ENCODE measurements at places on chromosomes 13 and 19.

GRCh38 chr13:110284779-110285484 lies 22.0 kb downstream of the COL4A1 start:
- DNase-seq = no peak

- no peak for DNase-seq
Observed at GRCh38 chr13:52419080-52419479, 13.1 kb upstream of the THSD1 start.

DNA sequence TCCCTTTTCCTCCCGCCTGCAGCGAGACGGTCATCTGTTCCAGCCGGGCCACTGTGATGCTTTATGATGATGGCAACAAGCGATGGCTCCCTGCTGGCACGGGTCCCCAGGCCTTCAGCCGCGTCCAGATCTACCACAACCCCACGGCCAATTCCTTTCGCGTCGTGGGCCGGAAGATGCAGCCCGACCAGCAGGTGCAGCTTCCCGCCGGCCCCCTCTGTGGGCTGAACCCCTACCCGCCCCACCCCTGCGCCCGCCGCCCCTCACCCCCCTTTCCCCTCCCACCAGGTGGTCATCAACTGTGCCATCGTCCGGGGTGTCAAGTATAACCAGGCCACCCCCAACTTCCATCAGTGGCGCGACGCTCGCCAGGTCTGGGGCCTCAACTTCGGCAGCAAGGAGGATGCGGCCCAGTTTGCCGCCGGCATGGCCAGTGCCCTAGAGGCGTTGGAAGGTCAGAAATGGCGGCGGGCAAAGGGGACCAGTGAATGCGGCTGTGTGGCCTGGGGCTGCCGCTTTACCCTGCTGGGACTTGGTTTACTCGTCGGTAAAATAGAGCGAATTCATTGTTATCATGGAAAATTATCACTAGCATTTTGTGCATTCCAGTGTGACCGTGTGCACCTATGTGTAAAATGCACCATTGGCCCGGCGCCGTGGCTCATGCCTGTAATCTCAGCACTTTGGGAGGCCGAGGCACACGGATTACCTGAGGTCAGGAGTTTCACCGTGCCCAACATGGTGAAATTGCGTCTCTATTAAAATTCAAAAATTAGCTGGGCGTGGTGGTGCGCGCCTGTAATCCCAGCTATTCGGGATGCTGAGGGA lies 10.6 kb downstream of the VASP start:
- DNase-seq = no peak

GRCh38 chr13:46327246-46327645 lies 59.8 kb downstream of the RUBCNL start:
- no peak for DNase-seq

DNA sequence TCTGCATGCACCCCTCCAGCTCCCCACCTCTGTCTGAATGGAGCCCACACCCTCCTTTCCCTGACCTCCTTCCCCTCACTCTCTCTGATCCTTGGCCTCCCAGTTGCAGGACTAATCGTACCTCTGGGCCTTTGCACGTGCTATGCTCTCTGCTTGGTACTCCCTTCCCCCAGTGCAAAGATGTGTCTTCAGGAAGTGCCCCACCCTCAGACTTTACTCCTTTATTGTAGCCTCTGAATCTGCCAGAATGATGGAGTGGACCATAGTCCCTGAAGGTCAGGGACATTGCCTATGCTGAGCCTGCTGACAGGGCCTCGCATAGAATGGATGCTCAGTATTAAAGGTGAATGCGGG lies 1.3 kb upstream of the JUND start:
- no peak for DNase-seq

DNA sequence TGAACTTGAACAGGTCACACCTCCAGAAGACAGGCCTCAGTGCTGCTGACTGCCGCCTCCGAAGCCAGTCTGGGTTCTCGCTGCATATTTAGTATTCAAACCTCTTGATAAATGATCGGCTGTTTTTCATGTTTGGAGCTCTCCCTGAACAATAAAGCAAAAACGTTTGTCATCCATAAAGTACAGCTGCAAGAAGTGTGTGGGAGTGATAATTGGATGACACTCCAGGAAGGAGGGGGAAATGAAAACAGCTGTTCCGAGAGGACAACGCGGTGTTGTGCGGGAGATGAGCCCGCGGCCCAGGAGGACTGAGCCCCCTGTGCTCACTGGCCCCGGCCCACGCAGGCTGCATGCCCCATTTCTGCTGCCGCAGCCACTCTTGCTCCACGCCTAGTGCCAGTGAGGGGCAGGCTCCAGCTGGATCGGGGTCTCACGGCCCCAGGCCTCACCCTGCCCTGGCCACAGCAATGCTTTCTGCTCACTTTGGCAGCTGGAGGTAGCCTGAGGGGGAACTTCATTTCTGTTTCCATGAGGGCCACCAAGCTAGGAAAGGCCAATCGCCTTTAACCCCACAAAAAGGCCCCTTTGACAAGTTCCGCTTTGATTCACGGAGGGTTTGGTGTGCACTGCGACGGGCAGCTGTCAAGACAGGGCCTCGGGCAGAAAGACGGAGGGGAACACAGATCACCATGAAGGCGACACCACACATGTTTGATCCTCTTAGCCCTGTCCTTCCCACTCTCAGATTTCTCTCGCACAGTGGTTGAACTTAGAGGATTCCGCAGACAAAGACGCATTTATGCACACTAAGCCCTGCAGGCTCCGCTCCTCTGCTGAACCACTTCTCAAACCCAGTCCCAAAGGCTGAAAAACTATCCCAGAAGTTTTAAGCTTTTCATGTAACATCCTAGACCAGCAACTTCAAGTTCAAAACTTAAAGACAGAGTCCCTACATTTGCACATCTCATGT lies 537.6 kb downstream of the EFNB2 start:
- peak; percentile 54 for DNase-seq

- DNase-seq = no peak
Observed at GRCh38 chr13:22773465-22773864, 407.3 kb upstream of the SGCG start.

GRCh38 chr13:109761695-109762094 lies 24.7 kb downstream of the IRS2 start:
- no peak for DNase-seq

DNA sequence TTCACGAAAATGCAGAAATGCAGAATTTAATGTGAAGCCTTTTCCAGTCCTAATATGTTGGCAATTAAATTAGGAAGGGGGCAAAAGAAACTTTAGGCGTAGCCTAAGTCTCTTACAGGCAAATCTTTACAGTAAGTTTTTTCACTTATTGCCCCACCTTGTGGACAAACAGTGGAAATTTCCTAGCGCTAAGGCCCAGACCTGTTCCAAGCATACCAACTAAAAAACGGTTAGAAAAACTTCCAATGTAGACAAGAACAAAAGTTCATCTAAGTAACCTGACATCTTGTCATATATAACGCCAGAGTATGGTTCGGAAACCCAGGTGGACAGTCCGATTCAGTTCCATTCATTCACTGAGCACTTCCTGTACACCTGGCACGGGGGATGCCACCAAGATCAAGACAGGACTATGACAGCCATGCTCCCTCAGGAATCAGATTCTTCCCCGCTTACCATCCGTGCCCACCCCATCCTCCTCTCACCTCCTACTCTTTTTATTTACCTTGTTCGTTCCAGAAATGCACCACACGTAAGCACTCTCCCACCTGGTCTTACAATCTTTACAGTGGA lies 4.9 kb downstream of the ZAR1L start:
- DNase-seq = peak; percentile 62

DNA sequence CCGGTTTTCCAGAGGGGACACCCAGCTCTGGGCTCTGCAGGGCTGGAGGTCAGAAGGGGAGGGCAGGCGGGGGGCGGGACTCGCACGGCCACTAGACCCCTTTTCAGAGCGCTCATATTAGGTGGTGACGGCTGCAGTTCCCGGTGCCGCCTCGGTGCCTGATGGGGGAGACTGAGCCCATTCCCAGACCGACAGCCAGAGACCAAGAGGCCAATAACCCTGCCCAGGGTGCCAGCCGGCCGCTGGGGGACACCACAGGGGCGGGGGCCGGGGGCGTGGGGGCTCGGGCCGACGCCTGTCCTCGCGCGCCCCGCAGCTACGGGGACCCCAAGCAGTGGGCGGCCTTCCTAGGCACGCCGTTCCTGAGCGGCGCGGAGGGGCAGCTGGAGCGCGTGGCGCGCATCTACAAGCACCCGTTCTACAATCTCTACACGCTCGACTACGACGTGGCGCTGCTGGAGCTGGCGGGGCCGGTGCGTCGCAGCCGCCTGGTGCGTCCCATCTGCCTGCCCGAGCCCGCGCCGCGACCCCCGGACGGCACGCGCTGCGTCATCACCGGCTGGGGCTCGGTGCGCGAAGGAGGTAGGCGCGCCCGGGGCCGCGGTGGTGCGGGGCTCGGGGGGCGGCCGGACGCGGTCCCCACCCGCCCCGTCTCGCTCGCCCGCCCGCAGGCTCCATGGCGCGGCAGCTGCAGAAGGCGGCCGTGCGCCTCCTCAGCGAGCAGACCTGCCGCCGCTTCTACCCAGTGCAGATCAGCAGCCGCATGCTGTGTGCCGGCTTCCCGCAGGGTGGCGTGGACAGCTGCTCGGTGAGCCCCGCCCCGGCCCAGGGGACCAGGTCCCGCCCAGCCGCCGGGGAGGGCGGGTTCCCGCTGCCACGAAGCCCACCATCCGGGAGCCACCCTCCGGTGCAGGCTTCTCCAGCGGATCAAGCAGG lies 2.4 kb downstream of the TIMM13 start:
- peak; percentile 72 for DNase-seq

GRCh38 chr19:7636691-7637373 lies at the start of gene STXBP2:
STXBP2 (plus strand) TSS chr19:7637110; CDS start chr19:7637150, 40 bp downstream.
- DNase-seq = no peak

DNA sequence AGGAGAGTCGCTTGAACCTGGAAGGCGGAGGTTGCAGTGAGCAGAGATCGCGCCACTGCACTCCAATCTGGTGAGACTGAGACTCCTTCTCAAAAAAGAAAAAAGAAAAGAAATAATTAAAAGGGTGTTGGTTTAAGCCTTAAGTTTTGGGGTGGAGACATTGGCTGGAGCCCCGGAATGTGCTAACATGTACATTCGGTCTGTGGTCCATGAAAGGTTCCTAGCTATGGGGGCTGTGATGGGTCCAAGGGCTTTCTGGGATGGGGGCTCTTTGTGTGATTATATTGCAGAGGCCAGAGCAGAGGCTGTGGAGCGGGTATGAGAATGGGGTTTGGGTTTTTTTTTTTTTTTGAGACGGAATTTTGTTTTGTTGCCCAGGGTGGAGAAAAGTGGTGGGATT lies 14.4 kb downstream of the NFKBID start:
- no peak for DNase-seq

- DNase-seq = no peak
Observed at GRCh38 chr13:93767917-93768409, 541.4 kb downstream of the GPC6 start.

Measured in LHCN-M2 (cell line).